ENCODE measurements at places on chromosomes 7 and 10.
A peak's percentile ranks its signal among the peaks of the same experiment; 100 is the strongest.

DNA sequence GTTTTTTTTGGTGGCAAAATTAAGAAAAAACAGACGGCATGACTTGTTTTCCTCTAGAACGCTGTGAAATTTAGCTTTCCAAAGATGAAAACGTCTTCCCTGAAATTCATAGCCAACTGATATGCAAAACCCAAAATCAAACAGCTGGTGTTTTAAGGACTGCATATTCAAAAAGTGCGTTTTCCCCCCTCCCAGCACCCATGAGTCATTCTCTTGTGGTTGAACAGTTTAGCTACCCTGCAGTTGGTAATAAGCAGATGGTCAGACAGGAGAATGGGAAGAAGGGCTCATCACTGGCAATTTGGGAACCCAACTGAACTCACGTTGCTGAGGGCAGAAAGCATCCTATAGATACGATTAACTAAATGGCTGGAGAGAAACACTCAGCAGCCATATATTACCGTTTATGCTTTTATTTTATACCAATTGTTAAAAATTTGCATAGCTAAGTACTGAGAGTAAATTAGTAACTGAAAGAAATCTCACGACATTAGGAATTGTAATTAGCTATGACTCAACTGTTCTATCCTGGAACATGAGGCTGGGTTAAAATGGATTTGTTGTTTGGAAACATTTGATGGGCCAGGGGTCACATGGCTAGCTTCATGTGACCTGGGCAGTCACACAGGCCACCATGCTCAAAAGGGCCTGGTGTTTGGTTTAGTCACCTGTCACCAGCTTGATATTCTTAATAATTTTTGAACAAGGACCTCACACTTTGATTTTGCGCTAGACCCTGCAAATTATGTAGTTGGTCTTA lies 343.1 kb downstream of the PHTF2 start:
- no peak for DNase-seq

DNA sequence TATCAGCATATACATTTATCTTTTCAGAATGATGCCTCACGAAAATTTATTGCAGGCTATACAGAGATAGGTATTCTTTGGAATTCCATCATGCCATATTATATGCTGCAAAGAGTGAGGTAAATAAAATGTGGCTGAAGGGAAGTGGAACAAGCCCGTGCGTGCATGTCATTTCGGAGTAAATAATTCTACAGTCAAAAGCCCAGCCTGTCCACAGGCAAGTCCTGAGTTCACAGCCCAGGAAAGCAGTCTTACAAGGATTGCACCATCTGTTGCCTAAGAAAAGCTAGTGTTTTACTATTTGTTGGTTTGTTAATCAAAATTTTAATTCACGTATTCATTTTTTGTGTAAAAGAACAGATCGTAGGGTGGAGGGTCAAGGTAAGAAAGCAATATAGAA lies 292.4 kb upstream of the AKR1E2 start:
- DNase-seq: no peak

DNA sequence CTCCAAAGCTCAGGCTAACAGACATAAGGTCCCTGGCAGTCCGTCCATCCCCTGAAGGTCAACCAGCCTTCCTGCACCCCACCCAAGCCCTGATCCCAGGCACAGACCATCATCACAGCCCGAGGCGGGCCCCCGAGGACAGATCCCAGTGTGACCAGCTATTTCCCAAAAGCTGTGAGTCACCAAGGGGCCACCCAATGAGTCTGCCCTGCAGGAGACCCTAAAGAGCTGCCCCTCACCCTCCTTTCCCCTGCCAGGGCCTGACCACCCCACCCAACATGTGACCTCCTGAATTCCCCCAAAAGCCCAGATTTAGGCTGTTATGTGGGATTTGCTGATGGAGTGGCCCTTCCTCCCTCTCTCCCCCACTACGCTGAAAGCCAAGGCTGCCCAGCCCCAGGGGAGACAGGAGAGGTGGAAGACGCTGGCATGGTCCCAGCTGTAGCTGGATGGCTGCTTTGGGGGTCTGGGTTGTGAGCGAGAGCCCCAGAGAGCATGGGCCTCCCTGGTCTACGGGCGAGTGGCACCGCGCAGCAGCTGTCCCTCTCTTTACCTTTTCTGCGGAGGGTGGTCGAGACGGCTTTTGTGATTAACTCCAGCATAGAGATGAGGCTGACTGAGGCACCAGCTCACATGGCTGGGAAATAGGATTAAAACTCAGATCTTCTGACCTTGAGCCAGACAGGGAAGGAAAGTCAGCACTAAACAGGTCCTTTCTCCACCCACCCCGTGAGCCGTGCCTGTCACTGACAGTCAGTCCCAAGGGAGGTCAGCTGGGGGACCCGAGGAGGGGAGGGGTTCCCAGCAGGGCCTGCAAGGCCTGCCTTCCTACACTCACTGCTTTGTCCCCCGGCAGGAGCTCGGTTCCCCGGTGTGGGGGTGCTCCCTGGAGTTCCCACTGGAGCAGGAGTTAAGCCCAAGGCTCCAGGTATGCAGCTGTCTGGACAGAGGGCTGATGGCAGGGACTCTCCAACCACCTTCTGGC lies 16.7 kb downstream of the ELN start:
- no peak for DNase-seq

GRCh38 chr7:102029616-102030015 lies 212.2 kb downstream of the CUX1 start:
- no peak for DNase-seq

DNA sequence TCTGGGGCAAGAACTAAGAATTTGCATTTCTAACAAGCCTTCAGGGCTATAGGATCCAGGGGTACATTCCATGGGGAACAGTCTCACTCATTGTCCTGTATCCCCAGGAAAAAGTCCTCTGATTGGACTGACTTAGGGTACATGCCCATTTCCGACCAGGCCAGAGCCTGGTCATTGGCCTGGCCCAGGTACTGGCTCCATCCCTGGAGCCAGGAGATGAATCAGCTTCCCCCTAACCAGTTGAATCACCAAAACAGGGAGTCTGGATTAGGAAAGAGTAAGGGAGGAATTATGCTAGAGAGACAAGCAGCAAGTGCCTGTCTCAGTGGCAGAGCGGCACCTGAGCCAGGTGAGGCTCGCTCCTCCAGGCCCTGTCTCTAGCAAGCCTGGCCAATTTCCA lies 137.5 kb downstream of the FGFR2 start:
- DNase-seq: no peak

GRCh38 chr7:93165447-93165846 lies 17.3 kb upstream of the SAMD9L start:
- DNase-seq: no peak

GRCh38 chr7:106400923-106401322 lies 116.1 kb upstream of the NAMPT start:
- DNase-seq: no peak

DNA sequence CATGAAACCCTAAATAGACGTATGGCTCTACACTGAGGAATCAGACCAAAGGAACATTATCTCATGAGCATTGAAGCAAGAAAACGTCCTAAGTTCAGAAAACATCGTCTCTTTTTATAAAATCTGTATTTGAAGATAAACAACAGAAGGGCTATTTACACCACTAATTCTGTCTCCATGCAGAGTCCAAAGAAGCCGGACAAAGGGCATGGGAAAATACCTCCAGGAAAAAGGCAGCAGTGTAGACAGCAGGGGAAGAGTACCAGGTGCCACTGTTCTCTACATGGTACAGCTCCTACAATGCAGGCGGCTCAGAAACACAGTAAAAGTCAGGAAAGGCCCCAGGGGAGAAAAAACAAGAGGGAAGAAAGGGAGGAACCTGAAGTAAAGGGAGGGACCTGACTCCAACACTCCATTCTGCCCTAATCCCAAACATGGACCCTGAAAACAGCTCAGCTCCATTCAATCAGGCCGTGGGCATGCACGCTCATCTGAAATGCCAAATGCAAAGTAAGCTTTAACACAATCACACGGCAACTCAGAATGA lies 17.5 kb downstream of the FAM171A1 start:
- DNase-seq: no peak

GRCh38 chr10:3825244-3825643 lies 40.2 kb upstream of the KLF6 start:
- DNase-seq: no peak

GRCh38 chr7:7662527-7662926 lies 22.0 kb downstream of the UMAD1 start:
- DNase-seq: no peak

DNA sequence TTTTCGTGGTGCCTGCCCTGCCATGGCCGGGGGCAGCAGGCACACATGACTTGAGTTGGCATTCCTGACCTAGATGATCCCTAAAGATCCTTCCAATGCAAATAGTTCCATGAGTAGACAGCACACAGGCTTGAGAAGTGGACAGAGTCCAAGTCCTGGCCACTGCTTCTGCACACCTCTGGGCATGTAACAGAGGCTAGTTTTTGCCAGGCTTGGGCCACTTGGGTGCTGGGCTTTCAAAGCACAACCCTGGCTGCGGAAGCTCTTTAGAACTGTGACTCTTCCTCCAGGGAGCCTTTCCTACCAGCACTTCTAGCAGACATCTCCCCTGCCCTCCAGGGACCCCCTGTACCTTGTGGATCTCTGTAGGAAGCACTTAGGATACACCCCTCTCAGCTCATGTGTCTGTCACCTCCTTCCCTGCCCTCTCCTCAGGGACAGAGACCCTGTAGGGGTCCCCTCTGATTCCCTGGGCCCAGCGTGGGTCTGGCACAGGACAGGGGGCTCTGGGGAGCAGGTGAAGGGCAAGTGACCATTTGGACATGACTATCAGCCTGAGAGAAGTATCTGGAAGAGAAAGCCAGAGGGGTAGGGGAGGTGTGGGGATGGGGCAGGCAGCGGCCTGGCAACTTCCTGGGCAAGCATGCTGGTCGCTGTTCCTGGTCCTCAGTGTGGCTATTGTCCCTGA lies 36.2 kb downstream of the ZCCHC24 start:
- no peak for DNase-seq

DNA sequence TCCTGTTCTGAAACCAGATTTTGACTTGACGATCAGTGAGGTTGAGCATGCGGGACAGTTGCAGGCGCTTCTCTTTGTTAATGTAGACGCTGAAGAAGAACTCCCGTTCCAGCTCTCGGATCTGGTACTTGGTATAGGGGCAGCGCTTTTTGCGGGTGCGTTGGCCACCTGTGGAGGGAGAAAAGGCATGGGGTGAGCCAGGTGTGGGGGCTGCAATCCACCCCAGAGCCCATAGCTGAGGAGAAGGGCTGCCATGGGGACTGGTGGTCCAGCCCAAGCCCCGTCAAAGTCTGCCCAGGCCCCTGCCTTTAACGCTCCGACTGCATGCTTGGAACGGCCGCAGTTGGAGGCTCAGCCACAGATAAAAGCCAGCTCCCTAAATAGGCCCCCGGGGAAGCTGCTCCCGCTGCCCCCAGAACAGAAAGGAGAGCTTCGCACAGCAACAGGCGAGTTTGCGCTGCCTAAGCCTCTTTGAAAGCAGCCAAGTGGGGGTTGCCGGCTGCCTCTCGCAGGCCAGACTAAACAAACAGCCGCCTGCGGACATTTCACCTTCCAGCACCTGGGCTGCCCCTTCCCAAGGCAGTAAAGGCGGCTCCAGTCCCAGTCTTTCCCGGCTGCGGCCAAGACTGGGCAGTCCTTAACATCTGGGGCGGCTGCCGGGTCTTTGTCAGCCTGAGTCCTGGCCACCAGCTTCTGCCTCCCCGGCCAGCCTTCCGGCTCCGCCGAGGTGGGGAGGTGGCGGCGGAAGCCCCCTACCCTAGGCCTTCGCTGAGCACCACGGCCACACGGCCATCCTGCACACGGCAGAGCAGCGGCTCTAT lies 2.0 kb downstream of the HOXA11 start:
- no peak for DNase-seq

DNA sequence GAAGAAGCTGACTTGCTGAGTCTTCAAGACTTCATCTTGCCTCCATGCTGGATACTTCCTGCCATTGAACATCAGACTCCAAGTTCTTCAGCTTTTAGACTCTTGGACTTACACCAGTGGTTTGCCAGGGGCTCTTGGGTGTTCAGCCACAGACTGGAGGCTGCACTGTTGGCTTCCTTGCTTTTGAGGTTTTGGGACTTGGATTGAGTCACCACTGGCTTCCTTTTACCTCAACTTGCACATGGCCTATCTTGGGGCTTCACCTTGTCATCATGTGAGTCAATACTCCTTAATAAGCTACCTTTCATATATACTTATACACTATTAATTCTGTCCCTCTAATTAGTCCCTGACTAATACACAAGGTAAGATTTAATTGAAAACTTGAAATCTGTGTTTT lies 361.7 kb upstream of the SEMA3C start:
- DNase-seq: no peak

DNA sequence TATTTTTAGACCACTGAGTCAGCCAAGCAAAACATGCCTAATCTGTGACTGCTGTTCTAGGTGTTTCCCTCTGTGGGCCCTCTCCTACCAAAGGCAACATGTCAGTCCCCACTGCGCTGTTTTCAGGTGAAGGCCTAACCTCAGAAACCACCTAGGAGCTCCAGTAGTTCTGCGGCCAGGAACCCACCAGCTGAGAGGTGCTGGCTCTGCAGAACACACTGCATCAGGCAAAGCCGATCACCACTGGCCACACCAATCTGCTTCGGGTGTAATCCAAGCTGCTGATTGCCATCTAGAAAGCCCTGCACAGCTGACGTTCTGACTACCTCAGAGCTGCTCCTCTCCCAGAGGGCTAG lies 14.9 kb downstream of the CAMK2G start:
- no peak for DNase-seq

GRCh38 chr10:106027240-106027639 lies 1137.3 kb downstream of the SORCS1 start:
- DNase-seq: no peak

DNA sequence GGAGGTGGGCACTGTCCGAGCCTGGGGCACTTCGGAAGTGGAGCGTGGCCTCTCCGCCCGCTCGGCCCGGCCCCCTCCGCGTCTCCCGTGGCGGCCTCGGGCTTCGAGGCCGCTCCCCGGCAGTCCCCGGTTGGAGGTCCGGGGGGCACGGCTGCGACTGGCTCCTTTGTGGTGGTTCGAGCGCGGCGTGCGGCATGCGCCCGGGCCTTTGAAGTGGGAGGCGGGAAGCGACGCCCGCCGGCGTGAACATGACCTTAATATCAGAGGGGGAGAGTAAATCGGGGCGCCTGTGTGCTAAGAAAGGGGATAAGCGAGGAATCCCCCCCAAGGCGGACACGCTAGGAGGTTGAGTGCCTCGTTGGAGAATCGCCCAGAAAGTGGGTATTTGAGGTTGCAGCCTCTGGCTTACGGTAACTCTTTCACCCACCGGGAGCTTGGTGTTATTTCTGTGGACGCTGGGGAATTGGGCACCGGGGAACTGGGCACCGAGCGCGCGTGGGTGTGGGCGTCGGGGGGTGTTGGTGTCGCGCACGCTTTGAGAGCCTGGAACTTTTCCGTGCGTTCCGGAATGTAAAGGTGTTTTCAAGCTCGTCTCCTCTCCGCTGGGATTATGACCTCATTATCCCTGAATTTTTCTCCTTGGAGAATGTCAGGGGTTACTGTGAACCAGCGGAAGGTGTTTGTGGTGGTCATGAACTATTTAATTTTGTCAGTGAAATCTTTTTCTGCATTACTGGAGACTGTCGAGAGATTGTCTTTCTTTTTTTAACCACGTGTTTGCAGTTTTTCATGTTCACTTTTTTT lies 660 bp downstream of the SUV39H2 start:
- DNase-seq: peak; percentile 13

DNA sequence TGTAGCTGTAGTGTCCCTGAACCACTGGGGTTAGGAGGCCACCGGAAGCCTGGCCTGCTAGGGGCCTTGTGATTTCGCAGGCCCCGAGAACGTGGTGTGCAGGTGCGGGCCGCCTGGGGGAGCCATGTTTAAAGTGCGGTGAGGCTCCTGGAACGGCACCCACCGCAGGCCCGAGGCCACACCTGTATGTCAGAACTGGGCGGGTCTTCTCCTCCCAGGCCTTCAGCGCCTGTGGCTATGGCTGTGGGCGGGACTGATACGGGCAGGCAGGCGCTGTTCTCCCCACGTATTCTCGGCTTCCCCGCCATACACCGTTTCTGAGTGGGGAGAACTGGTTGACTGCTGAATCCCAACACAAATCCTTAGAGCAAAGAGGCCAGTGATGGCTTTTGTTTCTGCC lies 74.8 kb downstream of the DNAJB6 start:
- DNase-seq: no peak

Data from activated naive CD4-positive, alpha-beta T cell (primary cell).